ENCODE measurements at places on chromosomes 11 and 22.

DNA sequence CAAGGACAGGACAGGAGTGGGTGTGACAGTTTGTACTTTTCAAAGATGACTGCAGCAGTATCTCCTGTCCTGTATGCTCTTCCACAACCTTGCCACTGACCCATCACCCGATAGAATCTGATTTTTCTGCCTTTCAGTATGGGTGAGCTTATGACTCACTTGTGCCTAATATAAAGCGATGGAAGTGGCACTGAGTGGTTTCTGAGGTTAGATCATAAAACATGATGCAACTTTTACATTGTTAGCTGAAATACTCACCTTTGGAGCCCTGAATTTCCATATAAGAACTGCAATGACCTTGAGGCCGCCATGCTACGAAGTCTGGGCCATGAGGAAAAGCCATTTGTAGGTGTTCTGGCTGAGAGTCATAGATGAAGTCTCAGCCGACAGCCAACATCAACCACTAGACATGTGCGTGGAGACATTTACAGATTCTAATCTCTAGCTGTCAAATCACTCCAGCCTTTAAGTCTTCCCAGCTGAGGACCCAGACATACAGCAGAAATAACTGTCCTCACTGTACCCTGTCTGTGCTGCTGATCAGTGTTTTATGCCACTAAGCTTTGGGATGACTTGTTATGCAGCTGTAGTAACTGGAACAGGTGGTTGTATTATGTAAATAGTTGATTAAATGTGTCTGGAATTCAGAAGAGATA lies 105.9 kb upstream of the ARHGAP20 start:
- no peak overlapping the region for H3K4me3 ChIP-seq
- no peak for DNase-seq
- H3K36me3 ChIP-seq: no peaks in the 10 kb centered on the region

DNA sequence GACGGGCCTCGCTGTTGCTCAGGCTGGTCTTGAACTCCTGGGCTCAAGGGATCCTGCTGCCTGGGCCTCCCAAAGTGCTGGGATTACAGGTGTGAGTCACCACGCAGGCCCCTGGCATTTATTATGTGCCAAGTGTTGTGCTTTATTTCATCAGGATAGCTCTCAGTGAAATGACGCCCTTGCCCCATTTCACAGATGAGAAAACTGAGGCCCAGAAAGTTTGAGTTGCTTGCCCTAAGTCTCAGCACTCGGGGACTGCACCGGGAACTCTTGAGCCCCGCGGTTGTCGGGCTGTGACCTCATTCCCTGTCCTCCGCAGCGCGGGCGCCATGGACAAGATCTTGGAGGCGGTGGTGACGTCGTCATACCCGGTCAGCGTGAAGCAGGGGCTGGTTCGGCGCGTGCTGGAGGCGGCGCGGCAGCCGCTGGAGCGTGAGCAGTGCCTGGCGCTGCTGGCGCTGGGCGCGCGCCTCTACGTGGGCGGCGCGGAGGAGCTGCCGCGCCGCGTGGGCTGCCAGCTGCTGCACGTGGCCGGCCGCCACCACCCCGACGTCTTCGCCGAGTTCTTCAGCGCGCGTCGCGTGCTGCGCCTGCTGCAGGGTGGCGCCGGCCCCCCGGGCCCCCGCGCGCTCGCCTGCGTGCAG lies 7.3 kb downstream of the USP35 start:
- H3K36me3 ChIP-seq: peaks cover 9% of the 10 kb centered on the region
- H3K27me3 ChIP-seq: no peaks in the 10 kb centered on the region
- no peaks in the 10 kb centered on the region for H3K4me1 ChIP-seq
- H3K27ac ChIP-seq: no peak overlapping the region
- peak; percentile 48 for DNase-seq

- H3K27me3 ChIP-seq: no peaks in the 10 kb centered on the region
- H3K4me3 ChIP-seq: no peak overlapping the region
- H3K4me1 ChIP-seq: no peaks in the 10 kb centered on the region
- no peak overlapping the region for H3K27ac ChIP-seq
- no peaks in the 10 kb centered on the region for H3K36me3 ChIP-seq
- DNase-seq: no peak
Measured at GRCh38 chr22:36797911-36798673, 18.7 kb downstream of the PVALB start.

- H3K4me1 ChIP-seq: no peaks in the 10 kb centered on the region
- no peak overlapping the region for H3K27ac ChIP-seq
- H3K27me3 ChIP-seq: no peaks in the 10 kb centered on the region
- H3K4me3 ChIP-seq: no peak overlapping the region
Measured at GRCh38 chr11:114664641-114665040, 13.7 kb upstream of the NXPE2 start.

- no peaks in the 10 kb centered on the region for H3K36me3 ChIP-seq
- H3K27me3 ChIP-seq: no peaks in the 10 kb centered on the region
- DNase-seq: no peak
Measured at GRCh38 chr11:47446833-47447232, 2.1 kb downstream of the RAPSN start.

- H3K4me3 ChIP-seq: no peak overlapping the region
- H3K27me3 ChIP-seq: no peaks in the 10 kb centered on the region
- no peak overlapping the region for H3K27ac ChIP-seq
- H3K36me3 ChIP-seq: no peaks in the 10 kb centered on the region
- DNase-seq: no peak
- no peaks in the 10 kb centered on the region for H3K4me1 ChIP-seq
Measured at GRCh38 chr11:5246772-5247471, 2.7 kb downstream of the HBG1 start.

DNA sequence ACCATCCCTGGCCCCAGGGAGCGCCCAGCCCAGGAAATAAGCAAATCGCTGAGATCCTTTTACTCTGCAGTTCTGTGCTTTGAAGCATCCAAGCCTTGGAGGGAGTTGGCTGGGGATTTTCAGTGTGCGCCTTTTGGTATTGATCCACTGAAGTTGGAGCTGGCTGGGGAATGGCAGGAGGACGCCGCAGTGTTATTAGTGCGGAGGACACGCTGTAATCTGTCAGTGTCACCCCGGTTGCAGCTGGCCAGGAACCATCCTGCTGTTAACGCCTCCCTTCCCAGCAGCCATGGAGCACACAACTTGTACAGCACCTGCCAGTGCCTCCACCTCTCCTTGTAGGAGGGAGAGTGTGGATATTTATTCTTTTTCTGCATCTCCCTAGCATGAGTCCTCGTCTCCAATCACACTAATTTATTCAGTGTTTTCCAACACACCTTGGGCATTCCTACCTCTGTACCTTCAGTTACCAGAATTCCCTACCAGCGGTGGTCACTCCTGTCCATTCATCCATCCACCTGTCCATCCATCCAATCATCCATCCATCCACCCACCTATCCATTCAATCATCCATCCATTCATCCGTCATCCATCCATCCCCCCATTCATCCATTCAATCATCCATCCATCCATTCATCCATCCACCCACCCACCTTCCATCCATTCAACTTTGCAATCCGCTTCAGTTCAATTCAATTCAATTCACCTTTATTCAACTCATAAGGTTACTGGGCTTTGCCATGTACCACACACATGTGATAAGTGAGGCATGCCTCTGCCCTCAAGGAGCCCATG lies 21.9 kb upstream of the EIF3D start:
- H3K36me3 ChIP-seq: no peaks in the 10 kb centered on the region
- no peak for DNase-seq
- H3K27ac ChIP-seq: no peak overlapping the region
- H3K27me3 ChIP-seq: no peaks in the 10 kb centered on the region
- peaks cover 9% of the 10 kb centered on the region for H3K4me1 ChIP-seq

DNA sequence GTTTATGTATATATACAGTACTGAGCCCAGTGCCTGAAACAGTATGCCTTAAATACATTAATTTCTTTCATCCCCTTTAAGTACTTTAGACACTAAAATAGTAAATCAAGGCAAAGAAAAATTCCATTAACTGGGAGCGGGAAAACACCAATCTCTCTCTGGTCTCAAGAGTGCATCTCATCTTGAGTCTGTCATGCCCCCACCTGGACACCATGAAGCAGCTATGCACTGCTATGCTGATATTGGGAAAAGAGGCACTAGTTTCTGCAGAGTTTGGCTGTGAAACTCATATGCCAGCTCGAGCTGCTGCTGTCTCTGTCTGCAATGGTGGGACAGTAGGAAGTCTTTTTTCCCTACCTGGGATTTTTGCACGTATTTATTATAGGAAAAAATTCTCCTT lies 754.4 kb upstream of the RAG2 start:
- H3K27ac ChIP-seq: no peak overlapping the region
- DNase-seq: no peak
- no peak overlapping the region for H3K4me3 ChIP-seq

DNA sequence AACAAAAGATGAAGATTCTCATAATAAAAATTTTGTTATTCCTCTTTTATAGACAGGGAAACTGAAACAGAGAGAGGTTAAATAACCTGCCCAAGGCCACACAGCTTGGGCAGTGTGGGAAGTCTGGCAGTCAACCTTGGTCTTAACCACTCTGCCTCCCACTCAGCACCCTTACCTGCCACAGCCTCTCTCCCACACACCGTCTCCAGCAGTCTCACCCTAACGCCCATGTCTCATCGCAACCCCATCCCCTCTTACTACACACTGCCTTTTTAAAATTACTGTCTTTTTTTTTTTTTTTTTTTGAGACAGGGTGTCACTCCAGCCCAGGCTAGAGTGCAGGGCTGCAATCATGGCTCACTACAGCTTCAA lies 25.0 kb downstream of the ARRB1 start:
- DNase-seq: no peak
- H3K4me3 ChIP-seq: no peak overlapping the region
- peak overlapping the region; percentile 51 for H3K27ac ChIP-seq
- no peaks in the 10 kb centered on the region for H3K36me3 ChIP-seq
- no peaks in the 10 kb centered on the region for H3K27me3 ChIP-seq
- H3K4me1 ChIP-seq: peaks cover 10% of the 10 kb centered on the region

DNA sequence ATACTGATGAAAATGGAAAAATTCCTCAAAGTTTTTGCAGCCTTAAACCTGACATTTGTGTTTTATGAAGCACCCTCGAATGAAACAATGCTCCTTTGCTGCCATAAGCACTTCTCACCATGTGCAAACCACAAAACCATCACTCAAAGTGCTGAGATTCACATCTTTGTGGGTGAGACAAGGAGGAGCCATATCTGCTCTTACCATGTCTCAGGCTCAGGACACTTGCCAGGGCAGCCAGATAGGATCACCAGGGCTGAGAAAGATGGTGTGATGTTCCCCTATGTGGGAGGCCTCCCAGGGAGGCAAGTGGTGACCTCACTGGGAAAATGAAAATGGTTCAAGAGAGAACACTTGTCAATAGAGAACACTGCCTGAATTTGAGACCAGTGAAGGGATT lies 120.4 kb downstream of the CCDC34 start:
- no peak overlapping the region for H3K27ac ChIP-seq
- no peak overlapping the region for H3K4me3 ChIP-seq
- no peaks in the 10 kb centered on the region for H3K36me3 ChIP-seq
- H3K27me3 ChIP-seq: no peaks in the 10 kb centered on the region
- DNase-seq: no peak
- no peaks in the 10 kb centered on the region for H3K4me1 ChIP-seq

GRCh38 chr22:24426851-24427499 lies 424 bp upstream of the ADORA2A start:
- no peak overlapping the region for H3K27ac ChIP-seq
- H3K4me1 ChIP-seq: peaks cover under 1% of the 10 kb centered on the region
- H3K27me3 ChIP-seq: peaks cover 16% of the 10 kb centered on the region
- DNase-seq: no peak

GRCh38 chr22:49334449-49334789 lies 493.3 kb downstream of the BRD1 start:
- H3K36me3 ChIP-seq: no peaks in the 10 kb centered on the region
- no peaks in the 10 kb centered on the region for H3K4me1 ChIP-seq
- no peak overlapping the region for H3K27ac ChIP-seq
- no peaks in the 10 kb centered on the region for H3K27me3 ChIP-seq
- no peak for DNase-seq

All from RWPE2 (cell line).